ENCODE measurements at places on chromosomes 16 and 17.

GRCh38 chr16:10599626-10600025, 19.2 kb upstream of the EMP2 start:
- no peak for DNase-seq

GRCh38 chr17:4594931-4595684, 10.8 kb downstream of the SMTNL2 start:
- peak; percentile 12 for DNase-seq

DNA sequence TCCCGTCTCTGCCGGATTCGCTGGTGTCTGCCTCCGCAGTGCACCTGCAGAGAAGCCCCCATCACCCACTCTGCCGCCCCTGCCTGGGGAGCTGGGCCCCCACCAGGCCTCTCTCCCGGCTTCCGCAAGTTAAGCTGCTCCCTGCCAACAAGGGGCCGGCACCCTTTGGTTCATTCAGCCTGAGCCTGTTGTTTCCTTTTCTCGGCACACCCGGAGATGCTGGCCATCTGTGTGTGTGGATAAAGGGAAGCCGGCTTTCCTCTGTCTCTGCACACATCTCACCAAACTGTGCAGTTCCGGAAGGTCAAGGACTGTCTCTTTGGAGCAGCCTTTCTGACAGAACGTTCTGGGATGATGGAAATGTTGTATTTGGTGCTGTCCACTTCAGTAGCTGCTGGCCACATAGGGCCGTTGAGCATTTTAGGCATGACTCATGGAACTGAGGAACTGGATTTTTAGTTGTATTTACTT, 6.8 kb downstream of the MAPK8IP3 start:
- no peak for DNase-seq

DNA sequence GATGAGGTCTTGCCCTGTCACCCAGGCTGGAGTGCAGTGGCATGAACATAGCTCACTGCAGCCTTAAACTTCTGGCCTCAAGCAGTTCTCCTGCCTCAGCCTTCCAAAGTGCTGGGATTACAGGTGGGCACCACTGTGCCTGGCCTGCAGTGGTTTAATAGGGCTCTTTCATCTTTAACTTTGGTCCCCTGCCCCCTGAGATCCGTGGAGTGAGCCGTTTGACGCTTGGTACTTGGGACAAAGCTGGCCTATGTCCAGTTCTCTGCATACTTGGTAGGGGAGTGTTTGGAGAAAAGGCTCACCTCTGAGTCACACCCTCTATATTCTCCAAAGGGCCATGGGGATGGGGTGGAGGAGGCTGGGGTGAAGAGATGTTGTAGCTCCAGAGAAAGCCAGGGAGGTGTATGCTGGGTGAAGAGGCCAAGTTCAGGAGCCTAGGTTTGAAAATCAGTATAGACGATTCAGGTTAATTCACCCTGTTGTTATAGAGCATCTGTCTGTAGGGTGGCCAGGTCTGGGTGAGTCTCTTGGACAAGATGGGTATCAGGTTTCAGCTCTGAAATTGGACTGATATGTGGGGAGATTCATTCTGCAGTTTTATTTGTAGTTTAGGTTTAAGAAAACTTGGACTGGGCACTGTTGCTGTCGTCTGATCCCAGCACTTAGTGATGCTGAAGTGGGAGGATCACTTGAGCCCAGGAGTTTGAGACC, 17.6 kb downstream of the ABCC1 start:
- no peak for DNase-seq

DNA sequence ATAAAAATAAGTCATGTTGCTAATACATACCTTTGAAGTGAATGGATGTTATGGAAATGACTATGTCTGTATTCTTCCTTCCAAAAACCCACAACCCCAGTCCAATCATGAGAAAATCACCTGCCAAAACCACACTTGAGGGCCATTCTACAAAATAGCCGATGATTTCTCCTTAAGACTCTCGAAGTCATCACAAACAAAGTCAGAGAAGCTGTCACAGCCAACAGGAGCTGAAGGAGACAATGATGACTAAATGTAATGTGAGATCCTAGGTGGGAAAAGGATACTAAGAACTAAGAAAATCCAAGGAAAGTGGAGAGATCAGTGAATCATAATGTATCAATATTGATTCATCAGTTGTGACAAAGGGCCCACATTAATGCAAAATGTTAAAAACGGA, 432.9 kb upstream of the DYNLRB2 start:
- no peak for DNase-seq

DNA sequence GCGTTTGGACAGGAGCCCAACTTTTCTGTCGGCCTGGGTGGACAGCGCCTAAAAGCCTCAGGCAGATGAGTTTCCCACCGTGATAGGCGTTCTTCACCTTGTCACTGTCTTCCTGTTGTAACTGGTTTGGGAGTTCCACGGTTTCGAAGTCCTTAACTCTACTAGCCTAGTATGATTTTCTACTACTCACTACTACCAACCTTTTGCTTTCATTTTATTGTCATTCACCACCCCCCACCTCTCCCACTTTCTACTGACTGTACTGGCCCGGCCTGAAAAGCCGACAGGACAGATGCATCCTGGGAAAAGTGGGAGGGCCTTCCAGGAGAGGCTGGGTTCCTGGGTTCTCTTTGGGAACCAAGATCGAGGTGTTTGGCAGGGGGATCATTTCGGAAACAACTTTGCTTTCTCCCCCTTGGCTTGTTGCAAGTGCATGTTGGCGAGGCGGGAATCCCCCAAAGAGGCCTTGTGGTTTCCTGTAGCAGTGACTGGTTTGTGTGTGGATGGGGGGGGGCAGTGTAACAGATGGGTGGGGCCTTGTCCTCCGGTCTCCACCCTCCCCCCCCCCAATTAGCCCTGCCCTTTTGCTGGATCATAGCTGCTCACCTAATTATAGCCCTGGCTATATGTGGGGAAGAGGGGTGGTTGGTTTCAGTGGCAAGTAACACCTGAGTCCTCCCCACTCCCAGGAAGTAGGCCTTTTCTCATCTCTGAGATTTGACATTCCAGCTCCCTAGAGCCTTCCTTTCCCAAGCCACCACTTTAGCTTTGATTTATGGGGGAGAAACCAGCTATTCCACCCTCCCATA, 1.4 kb downstream of the EIF5A start:
- DNase-seq = peak; percentile 88

DNA sequence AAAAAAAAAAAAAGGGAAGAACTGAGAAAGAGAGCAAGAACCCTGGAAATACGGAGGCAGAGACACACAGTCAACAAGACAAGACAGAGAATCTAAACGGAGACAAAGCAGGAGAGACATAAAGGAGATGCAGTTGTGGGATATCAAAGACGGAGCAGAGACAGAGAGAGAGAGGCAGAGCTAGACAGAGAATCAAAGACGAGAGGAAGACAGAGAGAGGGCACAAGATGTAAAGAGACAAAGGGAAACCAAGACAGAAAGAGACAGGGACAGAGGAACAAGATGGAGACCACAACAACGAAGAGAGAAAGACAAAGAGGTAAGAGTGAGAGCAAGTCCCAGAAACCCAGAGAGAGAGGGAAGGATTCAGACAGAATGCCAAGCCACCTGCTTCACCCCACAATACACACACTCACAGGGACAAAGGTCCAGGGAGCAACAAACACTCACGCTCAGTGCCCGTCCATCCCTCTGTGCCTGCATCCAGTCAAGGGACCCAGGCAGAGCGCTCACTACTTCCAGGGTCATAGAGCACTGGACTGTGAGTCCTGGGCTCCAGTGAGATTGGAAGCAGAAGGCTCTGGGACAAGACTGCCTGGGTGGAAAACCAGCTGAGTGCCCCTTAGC, 88.9 kb downstream of the C16orf78 start:
- DNase-seq = no peak

DNA sequence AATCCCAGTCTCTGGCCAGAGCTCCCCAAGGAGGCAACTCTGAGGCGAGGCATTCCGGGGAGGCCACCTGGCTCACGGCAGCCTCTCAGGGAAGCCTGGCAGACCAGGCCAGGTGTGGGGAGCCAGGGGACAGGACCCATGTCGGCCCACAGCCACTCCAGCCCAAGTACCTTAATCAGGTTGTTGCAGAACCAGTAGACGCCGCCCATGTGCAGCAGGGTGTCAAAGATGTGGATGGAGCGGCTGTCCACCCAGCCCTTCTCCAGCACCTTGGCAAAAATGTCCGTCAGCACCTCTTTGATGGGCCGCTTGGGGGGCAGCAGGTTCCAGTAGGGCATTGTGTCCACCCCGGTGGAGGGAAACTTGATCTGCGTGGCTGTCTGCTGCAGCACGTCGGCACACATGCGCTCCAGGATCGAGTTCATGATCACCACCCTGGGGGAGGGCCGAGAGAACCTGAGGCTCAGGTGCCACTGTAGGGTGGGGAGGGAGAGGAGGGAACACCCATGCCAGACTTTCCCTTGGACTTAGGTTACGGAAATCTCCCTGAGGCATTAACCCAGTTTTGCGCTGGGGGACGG, 7.8 kb downstream of the CSF3 start:
- no peak for DNase-seq

GRCh38 chr17:66952031-66952524, 12.4 kb upstream of the CACNG4 start:
- DNase-seq = no peak

DNA sequence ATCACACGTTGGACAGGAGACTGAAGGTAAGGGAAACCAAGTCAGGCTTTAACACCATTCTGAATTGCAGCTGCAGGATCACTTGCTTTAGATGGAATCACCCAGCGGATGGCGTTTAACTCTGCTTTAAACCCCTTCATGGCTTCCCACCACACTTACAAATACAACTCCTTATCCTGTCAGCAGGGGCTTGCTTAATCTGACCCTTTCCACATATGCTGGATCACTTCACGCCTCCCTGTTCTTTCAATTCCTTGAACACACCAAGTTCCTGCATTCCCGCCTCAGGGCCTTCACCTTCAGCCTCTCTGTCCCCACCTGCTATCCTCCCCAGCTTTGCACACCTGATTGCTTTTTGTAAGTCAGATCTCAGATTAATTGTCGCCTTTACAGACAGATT, 442.2 kb downstream of the MAF start:
- no peak for DNase-seq

- DNase-seq = no peak
Observed at GRCh38 chr17:61221597-61222471, 177.8 kb upstream of the TBX2 start.

- DNase-seq = no peak
Observed at GRCh38 chr16:12162151-12162985, 185.8 kb downstream of the SNX29 start.

DNA sequence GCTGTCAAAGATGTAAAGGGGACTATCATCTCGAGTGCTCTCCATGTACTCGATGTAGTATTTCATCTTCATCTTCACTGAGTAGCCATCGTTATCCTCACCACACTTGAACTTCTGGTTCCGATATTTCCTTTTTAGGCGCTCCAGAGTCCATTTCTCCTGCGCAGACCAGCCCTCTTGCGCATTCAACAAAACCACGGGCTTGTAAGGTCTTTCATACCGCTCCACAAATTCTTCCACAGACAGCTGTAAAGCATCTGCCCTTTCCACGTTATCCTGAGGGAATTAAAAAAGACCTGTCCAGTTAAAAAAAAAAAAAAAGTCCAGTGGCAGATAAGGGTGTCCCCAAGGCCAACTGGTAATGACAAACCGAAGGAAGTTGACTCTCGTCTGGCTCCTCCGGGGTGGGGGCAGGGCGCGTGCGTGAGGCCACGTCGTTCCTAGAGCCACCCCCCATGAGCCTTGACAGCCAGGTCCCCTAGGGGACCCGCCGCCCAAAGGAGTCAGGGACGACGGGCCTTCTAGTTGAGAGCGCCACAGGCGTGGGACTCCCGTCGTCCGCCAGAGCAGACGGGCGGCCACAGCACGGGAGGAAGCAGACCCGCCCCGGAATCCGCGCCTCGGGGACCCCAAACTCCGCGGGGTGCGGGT, 701 bp downstream of the JMJD6 start:
- DNase-seq = peak; percentile 65

DNA sequence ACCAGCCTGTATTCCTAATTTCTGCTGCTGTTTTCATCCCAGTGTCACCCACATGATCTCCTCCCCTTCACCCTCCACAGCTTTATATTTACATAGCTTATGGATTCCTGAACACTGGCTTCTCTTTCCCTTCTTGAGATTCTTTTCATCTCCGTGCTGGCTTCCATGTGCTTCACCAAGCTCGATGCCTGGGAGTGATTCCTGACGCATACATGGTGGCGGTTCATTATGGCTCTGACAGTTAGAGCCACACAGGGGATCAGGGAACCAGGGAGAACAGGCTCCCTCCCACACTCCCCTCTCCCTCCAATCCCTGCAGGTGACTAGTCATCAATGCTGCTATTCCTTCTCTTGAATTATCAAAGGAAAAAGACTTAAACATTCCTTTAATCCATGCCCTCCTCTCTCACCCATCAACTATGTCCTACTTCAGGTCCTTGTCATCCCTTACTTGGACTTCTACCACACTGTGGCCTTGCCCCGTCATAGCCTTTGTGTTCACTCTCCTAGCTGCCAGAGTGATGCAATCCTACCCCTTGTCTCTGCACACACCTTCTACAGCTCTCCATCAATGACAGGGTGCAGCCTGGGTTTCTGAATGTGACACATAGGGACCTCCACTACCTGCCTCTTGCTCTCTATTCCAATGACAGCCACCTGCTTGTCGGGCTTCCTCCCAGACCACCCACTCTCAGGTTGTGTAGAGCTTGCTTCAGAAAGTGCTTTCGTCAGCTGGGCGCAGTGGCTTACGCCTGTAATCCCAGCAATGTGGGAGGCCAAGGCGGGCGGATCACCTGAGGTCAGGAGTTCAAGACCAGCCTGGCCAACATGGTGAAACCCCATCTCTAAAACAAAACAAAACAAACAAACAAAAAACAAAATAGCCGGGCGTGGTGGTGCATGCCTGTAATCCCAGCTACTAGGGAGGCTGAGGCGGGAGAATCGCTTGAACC, 43.6 kb downstream of the MYH13 start:
- no peak for DNase-seq

GRCh38 chr17:69358688-69359596, 32.0 kb upstream of the ABCA5 start:
- DNase-seq = no peak

- DNase-seq = no peak
Observed at GRCh38 chr16:49575346-49576172, 202.0 kb downstream of the C16orf78 start.

Data from hematopoietic multipotent progenitor cell treated with erythropoietin and hydrocortisone succinate and interleukin-3 and kit ligand, for 15 days (in vitro differentiated cells).